Suppressor macrophage treated with lipopolysaccharide for 1 hour (primary cell): ENCODE measurements at places on chromosomes 7 and 10.

GRCh38 chr7:29170781-29171180 lies 23.8 kb upstream of the CHN2 start:
- no peak for DNase-seq

DNA sequence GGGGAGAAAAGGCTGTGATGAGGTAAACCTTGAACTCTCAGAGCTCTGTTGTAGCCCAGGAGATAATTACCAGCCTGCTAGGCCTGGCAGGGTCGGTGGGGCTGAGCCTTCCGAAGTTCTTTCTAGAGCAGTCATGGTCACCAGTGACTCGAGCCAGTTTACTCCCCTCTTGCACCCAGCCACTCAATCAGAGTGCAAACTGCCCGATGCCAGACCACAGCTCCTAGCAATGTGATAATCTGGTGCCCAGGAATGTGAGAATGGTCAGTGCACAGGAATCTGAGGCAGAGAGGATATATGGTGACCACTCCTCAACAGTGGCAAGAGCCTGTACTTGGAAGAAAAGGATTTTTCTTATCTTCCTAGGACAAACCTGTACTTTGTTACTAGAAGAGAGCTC lies 46.4 kb upstream of the KMT2E start:
- DNase-seq, result no peak

- DNase-seq, result no peak
These were observed 124.4 kb downstream of the CLEC2L start for GRCh38 chr7:139647814-139648390.

- DNase-seq, result no peak
These were observed 30.0 kb downstream of the SGMS1 start for GRCh38 chr10:50593523-50594376.
